ENCODE measurements at places on chromosomes 7 and 10. TPM values are rescaled to one million over a fixed set of nuclear protein-coding genes. Genes with fewer than 3 reads are reported as not detected.

Gene CHRM2
- total RNA-seq: 1.4 TPM

Gene ABCC2
- total RNA-seq: 0.70 TPM

Gene DOCK4
- 150 TPM for total RNA-seq

DNA sequence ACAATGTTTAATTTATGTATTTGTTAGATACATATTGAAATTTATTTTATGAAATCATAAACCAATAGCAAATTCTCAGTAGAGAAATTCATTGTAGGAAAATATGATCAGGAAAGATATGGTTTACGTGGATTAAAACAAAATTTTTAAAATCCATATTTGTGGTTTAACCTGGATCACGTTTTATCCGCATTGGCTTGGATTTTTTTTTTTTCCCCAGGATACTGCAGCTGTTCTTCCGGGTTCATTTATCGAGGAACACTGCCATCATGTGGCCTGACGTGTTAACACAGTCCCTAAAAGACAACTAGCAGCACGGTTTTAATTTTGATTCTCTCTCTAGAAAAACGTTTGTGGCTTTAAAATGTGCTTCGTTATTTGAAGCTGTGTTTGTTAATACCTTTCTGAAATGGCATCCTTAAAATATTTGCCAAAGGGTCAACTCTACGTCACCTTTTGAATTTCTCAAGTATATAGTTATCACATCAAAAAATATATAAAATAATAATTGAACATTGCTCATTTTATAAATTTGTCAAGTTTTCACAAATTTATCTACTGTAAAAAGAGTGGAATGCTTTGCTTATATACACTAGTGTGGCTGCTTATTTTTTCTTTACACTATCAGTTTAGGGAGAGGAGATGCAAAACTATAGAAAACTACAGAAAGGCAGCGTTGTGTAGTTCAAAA is 8.7 kb upstream of the ASB4 start:
- peak; percentile 57 for DNase-seq

DNA sequence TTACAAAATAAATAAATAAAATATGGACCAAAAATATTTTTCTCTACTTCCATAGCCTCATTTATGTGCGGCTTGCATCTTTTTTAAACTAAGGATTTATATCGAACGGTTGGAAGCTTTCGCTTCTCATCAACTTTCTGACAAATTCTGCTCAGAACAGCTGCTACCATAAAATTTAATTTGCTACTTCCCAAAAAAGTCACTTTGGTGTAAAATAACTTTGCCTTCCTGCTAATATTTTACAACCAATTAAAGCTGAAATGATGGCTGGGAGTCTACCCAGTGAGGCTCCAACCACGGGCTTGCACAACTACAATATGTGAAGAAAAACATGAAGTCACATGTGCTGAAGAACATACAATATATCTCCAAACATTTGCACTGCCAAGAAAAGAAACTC is 253.1 kb upstream of the NEBL start:
- DNase-seq: no peak

Gene NRBF2
- total RNA-seq: 19.7 TPM

Gene CRCP
- total RNA-seq: 23.4 TPM

Gene HYAL4
- not detected for total RNA-seq

GRCh38 chr10:74133923-74134820 is 16.5 kb downstream of the AP3M1 start:
- no peak for DNase-seq

Gene EBLN1
- total RNA-seq: not detected

Gene SEMA3E
- 1.2 TPM for total RNA-seq

DNA sequence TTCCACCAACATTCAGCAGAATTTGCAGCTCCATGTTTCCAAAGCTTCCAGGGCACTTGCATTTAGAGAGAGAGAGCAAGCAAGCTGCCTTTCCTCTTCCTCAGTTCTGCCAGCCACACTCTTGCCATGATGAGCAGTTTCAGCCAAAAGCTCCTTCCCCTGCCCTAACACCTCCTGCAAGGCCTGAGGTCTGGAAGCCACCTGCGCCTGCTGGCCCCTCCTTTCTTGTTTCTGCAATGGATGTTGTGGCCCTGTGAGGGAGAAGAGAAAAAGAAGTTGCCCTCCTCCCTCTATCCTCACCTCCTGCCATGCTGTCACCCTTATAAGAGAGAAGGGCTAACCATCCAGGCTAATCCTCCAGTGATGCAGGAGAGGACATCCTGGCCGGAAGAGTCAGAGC is 48.7 kb downstream of the IKZF1 start:
- no peak for DNase-seq

DNA sequence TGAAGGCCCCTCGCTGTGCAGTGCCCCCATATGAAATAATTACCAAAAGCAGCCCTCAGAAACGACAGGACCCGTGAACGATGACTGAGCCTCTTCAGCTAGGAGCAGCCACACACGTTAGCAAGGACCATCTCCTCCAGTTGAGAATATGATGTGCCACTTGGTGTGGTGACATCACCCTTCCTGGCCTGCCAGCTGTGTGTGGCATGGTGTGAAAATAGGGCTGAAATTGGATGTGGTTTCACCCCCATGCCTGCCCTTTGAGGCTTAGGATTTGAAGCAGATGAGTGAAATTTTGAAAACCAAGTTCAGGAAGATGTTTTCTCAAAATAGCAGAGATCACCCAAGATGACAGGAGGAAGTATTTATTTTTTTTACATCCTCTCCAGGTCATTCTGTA is 49.1 kb upstream of the BTBD16 start:
- no peak for DNase-seq

Gene CYP26C1
- 1.1 TPM for total RNA-seq

DNA sequence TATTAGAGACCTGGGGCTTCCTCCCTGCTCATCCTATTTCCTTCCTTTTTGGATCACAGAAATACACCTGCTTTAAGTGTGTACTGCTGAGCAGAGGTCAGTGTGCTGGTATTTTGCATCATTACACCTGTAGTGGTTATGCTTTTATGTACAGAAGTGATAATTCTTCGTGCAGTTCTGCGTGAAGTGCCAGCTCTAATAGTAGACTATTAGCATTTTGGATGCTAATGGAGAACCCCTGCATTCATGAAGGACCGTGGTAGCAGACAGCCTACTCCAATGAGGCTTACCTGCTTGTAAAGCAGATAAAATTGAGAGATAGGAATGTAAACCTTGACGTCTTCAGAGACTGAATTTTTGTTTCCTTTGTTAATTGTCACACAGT is 114.3 kb downstream of the CDK14 start:
- no peak for DNase-seq

GRCh38 chr7:156638443-156639077 is 2.0 kb upstream of the RNF32 start:
- no peak for DNase-seq

DNA sequence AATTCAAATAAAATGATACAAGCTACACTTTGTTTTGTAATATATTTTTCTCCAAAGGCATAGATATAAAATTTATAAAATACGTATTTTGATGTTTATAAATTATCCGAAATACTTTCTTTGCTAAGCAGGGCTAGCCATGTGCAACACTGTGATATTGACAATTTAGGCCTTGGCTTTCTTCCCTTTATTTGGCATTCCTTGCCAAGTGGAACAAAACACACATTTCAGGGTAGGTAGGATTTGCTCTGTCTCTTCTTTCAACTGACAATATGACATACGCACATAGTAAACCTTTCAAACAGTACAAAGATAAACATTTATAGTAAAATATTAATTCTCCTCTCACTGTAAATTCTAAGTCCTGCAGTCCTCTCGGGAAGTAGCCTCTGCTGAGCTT is 103.3 kb upstream of the POT1 start:
- no peak for DNase-seq

DNA sequence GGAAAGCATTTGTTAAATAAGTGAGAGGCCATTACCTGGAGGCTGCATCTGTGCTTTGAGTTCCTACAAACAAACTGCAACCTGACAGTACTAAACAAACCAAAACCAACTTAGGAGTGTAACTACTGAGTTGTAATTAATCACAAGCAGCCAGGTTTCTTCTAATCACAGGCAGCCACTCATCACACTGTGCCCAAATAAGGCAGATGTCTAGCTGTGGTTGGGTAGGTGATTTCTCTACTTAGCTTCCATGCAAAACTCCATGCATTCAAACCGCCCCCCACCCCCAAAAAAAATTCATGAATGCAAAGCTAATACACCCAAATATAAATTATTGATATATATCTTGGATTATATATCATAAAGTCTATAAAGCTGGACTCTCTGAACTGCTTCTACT is 461.1 kb downstream of the ARL4A start:
- DNase-seq: no peak

Gene FZD1
- 8.4 TPM for total RNA-seq

- no peak for DNase-seq
Observed at GRCh38 chr7:92460109-92460508, 12.8 kb downstream of the GATAD1 start.

- DNase-seq: no peak
Observed at GRCh38 chr7:36227223-36227622, 74.2 kb downstream of the EEPD1 start.

DNA sequence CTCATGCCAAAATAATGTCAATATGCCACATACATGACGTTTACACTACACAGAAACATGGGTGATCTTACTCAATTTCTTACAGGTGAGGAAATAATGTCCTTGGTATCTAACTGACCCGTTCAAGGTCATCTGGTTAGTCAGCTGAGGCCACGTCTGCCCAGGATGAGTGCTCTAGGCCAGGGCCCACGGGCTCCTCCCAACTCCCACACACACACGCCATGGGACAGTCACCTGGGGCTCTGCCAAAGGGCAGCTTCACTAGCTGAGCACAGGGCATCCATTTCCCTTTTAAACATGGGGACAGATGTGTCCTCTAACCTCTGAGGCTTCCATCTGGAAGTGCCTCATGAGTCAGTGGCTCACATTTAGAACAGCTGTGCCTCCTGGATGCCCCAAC is 123.9 kb downstream of the TNS3 start:
- DNase-seq: no peak

- peak; percentile 7 for DNase-seq
Observed at GRCh38 chr7:123367484-123368122, 166.8 kb downstream of the IQUB start.

Gene ARL3
- 6.4 TPM for total RNA-seq

- DNase-seq: no peak
Observed at GRCh38 chr10:113965077-113965476, 78.6 kb upstream of the ADRB1 start.

Gene PPP1R17
- total RNA-seq: not detected

Gene CASD1
- 9.9 TPM for total RNA-seq

Gene ZNF277
- total RNA-seq: 17.0 TPM

DNA sequence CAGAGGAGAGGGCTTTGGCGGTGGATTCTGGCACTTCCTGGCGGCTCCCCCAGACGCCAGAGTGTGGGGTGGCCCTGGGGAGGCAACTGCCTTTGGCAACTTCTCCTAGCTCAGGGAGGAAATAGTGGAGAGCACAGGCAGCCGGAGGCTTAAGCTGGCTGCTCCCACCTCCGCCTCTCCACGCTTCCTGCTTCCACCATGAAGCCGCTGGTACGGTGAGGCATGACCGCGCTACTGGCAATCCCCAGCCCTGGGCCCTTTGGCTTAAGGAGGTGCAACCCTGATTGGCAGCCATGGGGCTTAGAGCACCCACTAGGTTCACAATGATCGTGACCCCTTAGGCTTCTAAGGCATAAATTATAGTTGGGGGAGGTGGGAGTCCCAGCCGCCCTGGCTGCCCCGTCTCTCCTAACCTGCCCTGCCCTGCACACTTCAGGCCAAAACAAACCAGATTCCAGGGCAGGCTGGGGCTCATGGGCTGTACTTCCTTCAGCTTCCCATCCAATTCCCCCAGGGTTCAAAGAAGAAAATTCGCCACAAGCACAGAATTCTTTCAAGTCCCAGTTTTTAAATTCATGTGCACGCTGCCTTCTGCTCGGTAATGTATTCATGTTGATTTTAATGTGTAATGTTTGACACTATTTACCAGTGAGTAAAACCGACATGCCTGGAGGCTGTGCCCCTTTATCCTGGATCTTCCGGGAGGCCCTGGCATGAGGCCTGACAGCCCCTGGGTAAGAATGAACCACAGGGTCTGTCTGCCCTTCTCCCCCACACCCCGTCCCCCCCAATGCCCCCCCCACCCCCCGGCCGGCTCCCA is 90.7 kb upstream of the LRRC4 start:
- no peak for DNase-seq

GRCh38 chr10:31120392-31120791 is 88.7 kb upstream of the ZNF438 start:
- no peak for DNase-seq
